ENCODE measurements at places on chromosomes 1 and 21.

GRCh38 chr1:69497441-69498221 lies 70.1 kb upstream of the LRRC7 start:
- DNase-seq = no peak

- no peak for DNase-seq
These were observed 47.6 kb downstream of the PKN2 start for GRCh38 chr1:88731475-88732269.

- DNase-seq = no peak
These were observed 342.4 kb downstream of the VAV3 start for GRCh38 chr1:107622535-107622934.

DNA sequence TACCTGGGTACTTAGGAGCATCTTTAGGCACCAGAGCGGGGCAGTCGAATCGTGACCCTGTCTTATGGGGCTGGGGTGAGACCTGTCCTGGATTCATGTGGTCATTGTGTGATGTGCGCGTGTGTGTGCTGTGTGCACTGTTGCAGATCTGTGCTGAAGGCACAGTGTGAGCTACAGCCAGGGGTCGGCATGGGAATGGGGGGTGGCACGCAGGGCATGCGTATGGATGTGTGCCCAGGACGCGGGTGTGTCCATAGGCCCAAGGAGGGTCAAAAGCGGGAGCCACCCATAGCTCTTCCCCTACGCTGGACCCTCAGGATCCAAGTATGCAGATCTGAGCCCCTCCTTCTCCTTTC lies 14.6 kb downstream of the PTPRF start:
- DNase-seq = no peak

DNA sequence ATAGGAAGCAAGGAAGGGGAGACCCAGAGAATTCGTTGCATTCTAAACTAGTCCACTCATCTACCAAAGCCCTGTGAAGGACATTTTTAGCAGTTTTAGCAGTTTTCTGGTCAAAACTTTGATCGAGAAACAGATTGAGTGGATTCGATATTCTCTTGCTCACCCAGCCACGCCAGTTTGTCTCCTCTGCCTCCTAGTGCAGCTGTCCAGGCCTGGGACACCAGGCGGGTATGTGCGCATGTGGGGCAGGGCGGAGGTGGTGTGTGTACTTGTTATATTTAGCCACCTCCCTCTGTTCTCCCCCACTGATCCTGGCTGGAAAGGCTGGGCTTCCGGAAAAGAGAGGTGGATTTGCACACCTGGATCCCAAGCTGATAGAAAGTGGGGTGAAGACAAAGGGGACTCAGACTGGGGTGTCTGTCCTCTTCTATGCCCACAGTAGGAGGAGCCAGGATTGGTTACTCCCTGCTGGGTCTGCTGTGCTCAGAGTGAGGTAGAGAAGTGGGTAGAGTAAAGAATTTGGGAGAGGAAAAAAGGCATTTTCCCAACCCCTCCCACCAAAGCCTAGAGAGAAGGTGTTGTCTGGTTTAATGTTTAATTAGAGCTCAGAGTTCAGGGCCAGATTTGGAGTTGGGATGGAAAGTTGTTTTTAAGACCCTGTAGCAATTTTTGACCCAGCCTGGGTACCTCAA lies 3.8 kb downstream of the LMNA start:
- DNase-seq = no peak

- DNase-seq = no peak
These were observed 92.9 kb downstream of the DPYD start for GRCh38 chr1:97827887-97828286.

GRCh38 chr1:213570487-213570886 lies 417.3 kb upstream of the PROX1 start:
- no peak for DNase-seq

- DNase-seq = peak; percentile 84
These were observed 27.2 kb upstream of the EPS8L3 start for GRCh38 chr1:109790735-109791494.

GRCh38 chr1:3061981-3062615 lies 6.9 kb upstream of the PRDM16 start:
- DNase-seq = no peak

- no peak for DNase-seq
These were observed 304.5 kb upstream of the KAZN start for GRCh38 chr1:14294006-14294405.

GRCh38 chr1:221284028-221284427 lies 404.8 kb downstream of the HLX start:
- no peak for DNase-seq

- DNase-seq = peak; percentile 44
These were observed 37.8 kb upstream of the S1PR1 start for GRCh38 chr1:101198842-101199636.

GRCh38 chr1:197737916-197738315 lies 37.4 kb downstream of the DENND1B start:
- no peak for DNase-seq

DNA sequence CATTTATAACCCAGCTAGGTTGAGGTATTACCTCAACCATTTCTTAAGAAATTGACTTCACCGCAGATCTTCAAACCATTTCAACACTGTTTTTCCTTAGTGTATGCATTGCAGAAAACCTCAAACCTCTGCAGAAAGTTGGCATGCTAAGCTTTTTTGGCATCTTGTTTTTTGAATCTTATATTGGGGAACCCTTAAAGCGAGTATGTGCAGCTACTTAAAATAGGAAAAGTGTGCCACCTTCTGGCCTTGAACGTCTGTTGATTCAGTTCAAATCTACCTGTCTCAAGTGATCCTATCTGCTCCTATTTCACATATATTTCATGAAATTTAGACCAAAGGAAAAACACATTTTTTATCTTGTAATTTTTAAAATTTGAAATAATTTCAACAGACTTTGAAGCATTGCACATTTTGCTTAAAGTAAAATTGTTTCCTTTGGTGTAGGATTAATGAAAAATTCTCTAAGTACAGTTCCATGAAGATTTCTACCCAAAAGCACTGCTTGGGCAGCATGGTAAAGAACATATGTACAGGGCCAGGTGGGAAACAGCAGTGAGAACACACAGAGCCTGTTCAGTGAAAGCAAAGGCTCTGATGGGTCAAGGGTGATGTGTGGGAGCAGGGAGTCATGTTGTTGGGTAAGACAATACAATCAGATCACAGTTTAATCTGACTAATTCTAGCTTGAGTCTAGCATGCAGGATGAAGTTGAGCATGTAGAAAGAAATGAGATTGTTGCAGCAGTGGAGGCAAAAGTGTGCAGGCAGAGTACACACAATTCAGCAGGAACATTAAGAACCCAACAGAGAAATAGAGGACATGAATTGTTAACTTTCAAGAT lies 17.2 kb downstream of the HENMT1 start:
- DNase-seq = peak; percentile 80

GRCh38 chr1:86914601-86914997 lies at the start of gene HS2ST1:
TSS of gene HS2ST1 (plus strand) at chr1:86914635.
- DNase-seq = no peak

GRCh38 chr1:243440406-243440805 lies 184.6 kb downstream of the SDCCAG8 start:
- no peak for DNase-seq

GRCh38 chr1:203672346-203672745 lies 45.7 kb downstream of the ATP2B4 start:
- peak; percentile 34 for DNase-seq

DNA sequence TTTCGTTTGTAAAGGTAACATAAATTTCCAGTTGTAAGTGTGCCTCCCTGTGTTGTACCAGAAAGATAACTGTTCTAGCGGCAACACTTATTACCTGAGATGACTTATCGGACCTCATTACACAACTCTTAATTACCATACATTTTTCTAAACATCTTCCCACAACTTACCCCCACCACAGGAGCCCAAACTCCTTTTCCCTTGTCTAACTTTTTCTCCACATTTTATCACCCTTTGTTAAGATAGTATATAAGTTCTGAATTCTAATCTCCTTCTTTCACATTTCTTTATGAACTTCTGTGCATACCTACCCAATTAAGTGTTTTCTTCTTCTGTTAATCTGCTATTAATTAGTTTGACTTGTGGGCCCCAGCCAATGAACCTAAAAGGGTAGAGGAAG lies 143.7 kb upstream of the CAMK1G start:
- DNase-seq = no peak

DNA sequence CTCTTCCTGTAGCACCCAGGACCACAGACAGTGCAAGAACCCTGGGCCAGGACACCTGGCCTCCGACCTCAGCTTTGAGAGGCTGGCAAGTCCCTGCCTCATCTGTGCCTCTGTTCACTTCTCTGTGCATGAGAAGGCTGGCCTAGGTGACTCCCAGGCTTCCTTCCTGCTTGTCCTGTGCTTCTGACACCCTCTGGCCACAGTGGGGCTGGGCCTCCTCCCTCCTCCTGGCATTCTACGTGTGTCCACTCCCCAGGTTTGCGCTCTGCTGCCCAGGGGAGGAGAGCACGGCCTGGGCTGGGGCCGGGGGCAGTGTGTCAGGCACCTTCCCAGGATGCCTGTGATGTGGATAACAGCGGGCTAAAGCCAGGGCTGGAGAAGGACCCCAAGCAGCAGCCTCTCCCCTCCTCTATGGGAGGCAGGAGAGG lies 30.3 kb upstream of the PKP1 start:
- no peak for DNase-seq

DNA sequence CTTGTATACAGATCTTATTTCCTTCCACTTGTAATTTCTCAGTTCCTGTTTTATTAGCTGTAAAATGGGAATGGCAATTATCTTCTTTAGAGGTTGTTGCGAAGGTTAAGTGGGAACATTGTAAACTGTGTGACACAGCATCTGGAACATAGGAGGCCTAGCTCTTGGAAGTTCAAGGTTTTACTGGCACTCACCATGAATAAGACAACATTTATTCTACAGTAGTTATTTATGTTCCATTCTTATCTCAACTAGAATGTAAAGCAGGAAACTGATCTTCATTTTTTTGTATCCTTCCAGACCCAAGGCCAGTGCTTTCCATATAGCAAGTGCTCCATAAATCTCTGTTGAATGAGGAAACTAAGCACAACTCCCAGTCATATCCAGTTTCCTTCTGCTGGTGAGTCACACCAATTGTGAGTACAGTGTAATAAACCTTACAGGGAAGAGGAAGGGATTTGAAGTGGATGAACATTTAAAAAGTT lies 1.4 kb downstream of the BCL10 start:
- DNase-seq = no peak

- DNase-seq = no peak
These were observed at the start of gene VHLL for GRCh38 chr1:156298852-156299357. TSS of gene VHLL (minus strand) at chr1:156299307. CDS start at chr1:156299189, 118 bp downstream.

GRCh38 chr1:178928976-178929375 lies 58.1 kb upstream of the ANGPTL1 start:
- DNase-seq = no peak

DNA sequence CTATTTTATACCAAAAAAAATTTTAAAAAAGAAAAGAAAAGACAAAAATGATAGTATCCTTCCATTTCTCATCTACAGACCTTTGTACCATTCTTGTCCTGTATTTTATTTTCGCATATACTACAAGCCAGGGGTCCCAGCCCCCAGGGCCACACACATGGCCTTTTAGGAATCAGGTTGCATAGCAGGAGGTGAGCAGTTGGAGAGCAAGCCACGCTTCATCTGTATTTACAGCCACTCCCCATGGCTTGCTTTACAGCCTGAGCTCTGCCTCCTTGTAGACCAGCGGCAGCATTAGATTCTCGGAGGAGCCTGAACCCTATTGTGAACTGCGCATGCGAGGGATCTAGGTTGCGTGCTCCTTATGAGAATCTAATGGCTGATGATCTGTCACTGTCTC lies 39.8 kb downstream of the RASSF5 start:
- no peak for DNase-seq

- no peak for DNase-seq
These were observed 33.6 kb downstream of the HENMT1 start for GRCh38 chr1:108627256-108627655.

DNA sequence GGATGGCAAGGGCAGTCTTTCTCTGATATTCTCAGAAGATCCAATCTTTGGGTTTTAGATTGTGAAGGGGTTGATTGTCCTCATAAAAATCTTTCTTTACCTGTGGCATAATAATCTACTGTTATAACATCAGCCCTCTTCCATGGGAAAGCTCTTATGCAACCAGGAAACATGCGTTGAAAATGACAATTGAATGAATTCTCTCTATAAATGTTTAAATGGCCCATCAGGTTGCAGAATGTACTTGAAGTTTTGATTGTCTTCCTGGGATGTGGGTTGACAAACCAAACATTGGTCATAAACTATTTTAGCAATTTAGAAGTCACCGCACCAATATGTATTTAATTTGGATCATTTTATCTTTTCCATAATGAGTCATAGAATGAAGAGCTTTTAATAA lies 31.7 kb upstream of the ITLN1 start:
- DNase-seq = no peak

DNA sequence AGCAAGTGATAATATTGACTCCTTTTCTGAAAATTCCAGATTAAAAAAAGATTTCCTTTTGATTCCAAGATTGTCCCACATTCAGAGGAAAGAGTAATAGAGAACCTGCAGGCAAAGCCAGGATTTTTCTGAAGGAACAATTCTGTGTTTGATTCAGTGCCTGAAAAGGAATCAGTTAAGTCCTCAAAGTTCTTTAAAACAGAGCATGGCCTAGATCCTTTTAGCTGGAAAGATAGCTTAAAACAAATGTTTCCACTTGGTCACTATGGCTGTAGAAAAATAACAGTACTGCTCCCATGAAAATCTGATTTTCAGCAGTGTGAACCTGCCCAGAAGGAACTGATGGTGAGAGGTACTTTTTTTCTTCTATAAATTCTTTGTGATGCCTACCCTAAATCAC lies 41.8 kb downstream of the HS2ST1 start:
- DNase-seq = no peak

GRCh38 chr1:82143108-82143833 lies 342.5 kb downstream of the ADGRL2 start:
- DNase-seq = no peak

Measured in CD4-positive, alpha-beta T cell treated with Interleukin-2 at 100 ng/mL for 4 hours (primary cell).